ENCODE measurements at places on chromosomes 6 and 20.

GRCh38 chr6:132365281-132365907 lies 35.9 kb downstream of the MOXD1 start:
- no peak for DNase-seq

GRCh38 chr6:22828179-22829062 lies 259.1 kb downstream of the HDGFL1 start:
- DNase-seq, result no peak

DNA sequence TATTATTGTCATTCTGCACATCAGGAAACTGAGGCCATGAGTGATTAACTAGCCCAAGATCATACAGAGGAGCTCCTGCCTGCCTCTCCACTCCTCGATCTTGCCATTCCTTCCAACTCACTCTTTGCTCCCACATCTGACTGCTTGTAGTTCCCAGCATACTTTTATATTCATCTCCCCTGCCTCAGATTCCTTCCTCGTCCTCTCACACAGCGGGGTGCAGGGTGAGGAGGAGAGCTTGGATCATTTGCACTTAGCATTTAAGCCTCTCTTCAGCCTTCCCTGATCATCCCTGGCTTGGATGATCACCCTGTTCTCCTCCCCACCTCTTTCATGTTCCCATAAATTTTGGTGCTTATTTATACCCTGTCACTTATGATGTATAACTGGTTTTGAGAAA lies 515.1 kb upstream of the SOX4 start:
- DNase-seq, result no peak

DNA sequence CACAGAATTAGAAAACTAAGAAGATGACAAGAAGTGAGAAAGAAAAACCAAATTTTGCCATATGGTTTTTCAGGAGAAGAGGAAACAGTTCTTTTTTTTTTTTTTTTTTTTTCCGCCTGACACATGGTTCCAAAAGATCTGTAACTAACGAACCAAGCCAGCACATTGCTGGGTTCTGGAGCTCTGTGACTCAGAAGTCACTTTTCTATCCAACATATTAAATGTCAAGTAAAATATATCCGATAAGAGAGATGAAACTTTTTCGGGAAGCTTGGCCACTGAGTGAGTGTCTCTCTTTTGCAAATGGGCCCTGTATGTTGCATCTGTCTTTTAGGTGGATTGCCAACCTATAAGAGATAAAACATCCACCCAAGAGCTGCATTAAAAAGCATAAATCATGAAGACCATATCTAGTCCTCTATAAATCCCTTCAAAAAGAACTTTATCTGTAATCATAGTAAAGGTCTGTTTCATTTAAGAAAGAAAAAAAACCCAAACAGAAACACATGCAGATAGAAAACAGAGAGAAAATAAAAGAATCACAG lies 4.6 kb downstream of the METTL24 start:
- DNase-seq, result no peak

DNA sequence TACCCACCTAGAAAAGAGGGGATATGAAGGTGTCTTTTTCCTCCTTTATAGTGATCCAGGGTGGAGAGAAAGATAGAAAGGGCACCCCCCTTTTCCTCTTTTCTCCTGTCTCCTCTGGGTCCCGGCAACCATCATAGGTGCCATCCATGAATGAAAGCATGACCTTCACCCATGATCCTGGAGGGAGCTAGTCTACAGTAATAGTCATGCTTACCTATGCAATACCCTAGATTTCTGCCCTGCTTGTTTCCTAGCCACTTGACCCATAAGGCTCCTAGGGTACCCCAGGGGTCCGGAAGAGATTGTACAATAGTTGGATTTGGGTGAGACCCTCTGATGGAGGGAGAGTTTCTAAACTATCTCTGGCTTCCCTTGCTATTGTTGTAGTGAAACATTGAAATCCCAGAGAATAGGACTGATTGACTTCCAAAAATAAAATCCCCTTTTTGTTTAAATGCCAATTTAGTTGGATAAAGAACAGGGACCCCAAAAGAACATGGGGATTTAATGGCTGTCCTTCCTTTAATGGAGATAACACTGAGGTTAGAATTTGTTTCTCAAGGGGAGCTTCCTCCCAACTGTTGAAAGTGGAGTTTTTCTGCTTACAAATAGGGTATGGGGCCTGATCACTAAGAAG lies 366.8 kb upstream of the KHDRBS2 start:
- no peak for DNase-seq

- DNase-seq, result no peak
These were observed 93.4 kb upstream of the PTPRT start for GRCh38 chr20:43283126-43283525.

- no peak for DNase-seq
These were observed 241.0 kb downstream of the MYLK4 start for GRCh38 chr6:2509711-2510110.

DNA sequence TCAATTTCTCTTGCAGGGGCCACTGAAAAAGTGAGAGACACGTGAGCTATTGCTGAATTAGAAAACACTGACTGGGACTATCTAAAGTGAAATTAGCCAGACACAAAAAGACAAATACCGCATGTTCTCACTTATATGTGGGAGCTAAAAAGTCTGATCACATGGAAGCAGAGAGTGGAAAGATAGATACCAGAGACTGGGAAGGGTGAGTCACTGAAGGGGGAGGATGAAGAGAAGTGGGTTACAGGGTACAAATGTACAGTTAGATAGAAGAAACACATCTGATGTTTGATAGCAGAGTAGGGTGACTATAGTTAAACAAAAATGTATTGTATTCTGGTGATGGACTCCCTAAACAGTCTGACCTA lies 13.4 kb downstream of the CST3 start:
- DNase-seq, result no peak

DNA sequence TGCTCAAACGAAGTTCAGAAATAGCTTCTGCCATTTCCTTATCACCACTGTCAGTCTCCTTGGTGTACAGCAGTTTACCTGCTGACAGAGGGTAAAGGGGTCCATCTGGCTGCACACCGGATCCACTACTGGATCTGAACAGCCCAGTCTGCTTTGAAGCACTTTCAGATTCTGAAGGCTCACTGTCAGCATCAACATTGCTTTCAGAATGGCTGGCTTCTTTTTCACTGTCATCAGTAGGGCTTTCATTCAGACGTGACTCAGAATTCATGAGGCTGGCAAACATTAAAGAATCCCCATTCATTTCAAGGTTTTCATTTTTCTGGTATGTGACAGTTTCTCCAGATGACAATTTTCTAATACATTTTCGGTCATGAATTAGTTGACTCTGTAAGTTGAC lies 21.0 kb upstream of the PNISR start:
- no peak for DNase-seq

DNA sequence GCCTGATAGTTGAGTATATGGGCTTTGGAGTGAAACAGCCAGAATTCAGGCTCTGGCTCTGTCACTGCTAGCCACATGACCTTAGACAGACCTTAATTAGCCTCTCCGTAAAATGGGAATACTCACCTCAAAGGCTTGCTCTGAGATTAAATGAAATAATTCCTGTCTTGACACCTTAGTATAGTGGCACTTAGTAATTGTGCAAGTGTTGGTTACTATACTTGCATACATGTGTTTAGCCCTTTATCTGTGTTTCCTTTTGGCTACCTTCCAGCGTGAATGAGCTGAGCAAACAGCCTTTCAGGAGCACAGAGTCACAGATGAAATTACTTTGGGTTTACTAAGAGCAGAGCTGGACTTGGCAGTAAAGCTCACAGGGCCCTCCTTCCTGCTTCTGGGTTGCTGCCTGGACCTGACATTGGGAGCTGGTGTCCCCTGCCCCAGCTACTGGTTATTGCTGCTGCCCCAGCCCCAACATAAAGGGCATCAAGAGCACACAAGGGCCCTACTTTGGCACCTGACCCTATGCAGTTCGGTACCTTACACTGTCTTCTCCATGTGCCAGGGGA lies 32.8 kb downstream of the CD164 start:
- DNase-seq, result no peak

DNA sequence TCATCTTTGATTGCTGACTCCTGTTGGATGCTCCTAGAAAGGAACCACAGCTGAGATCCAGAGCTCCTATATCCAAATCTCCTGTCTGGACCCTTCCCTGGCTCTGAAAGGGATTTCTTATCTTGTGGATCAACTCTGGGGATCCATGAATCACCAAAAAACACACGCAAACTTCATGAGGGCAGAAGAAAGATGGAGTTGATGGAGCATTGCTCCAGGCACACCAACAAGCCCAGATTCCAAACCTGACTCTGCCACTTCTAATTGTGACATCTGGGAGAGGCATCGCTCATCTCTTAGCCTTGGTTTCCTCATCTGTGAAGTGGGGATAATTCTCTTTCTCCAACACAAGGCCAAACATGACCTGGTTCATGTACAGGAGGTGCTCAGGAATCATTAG lies 6.7 kb downstream of the KCNS1 start:
- DNase-seq, result no peak

GRCh38 chr20:59495166-59495565 lies 109.2 kb upstream of the PHACTR3 start:
- DNase-seq, result no peak

DNA sequence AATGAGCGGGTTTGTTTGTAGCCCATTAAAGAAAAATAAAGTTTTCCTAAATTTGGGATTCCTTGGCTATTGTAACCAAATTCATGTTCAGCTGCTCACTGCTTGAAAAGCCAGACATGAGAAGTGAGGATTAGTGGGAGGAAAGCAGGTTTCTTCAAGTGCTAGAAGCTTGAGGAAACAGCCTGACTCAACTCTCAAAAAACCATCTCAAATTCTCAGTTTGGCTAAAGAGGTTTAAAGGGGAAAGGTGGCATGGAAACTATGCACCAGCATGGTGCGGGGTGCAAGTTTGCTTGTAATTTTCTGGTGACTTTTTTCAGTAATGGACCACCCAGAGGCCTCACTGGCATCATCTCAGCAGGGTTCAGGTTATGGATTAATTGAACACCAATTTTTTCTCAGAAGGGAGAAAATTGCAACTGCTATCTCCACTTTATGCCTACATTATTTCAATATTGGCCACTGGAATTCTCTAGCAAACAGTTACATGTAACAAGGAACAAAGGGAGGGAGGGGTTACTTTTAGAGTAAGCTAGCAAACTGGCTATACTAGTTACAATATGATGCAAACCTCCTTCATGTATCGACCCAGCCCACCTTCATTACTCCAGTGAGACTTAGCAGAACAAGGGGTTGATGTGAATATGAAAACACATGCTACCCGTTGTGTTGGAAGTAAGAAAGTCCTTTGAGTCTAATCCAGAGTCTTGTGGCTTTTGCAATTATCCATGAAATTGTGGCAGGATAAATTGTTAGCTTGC lies 85.0 kb upstream of the IFNGR1 start:
- no peak for DNase-seq

DNA sequence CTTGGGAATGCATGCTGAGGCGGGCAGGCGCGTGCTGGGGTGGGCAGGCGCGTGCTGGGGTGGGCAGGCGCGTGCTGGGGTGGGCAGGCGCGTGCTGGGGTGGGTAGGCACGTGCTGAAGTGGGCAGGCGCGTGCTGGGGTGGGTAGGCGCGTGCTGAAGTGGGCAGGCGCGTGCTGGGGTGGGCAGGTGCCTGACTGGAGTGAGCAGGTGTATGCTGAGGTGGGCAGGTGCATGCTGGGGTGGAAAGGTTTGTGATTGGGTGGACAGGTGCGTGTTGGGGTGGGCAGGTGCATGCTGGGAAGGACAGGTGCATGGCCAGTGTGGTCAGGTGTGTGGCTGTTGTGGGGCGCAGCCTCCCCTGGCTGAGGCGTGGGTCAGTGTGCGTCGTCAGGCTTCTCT lies 404.1 kb downstream of the CDH4 start:
- no peak for DNase-seq

DNA sequence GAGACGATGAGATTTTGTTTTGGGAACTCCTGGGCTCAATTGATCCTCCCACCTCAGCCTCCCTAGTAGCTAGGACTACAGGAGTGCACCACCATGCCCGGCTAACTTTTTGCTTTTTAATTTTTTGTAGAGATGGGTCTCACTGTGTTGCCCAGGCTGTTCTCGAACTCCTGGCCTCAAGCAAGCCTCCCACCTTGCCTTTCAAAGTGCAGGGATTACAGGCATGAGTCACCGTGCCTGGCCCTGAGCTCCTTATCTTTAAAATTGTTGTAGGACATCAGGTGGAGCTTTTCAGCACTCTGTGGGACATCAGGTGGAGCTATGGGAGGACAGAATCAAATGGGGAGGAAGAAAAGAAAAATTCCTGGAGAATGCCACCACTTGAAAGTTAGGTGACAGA lies 12.7 kb downstream of the ACTR5 start:
- DNase-seq, result no peak

- DNase-seq, result no peak
These were observed 48.8 kb downstream of the MCUR1 start for GRCh38 chr6:13765570-13765969.

- DNase-seq, result no peak
These were observed 30.6 kb upstream of the ZBTB24 start for GRCh38 chr6:109513571-109514071.

- no peak for DNase-seq
These were observed 163.2 kb upstream of the TSHZ2 start for GRCh38 chr20:52809003-52809402.

- DNase-seq, result no peak
These were observed 422.7 kb downstream of the TFAP2B start for GRCh38 chr6:51241376-51241775.

- no peak for DNase-seq
These were observed 3.9 kb upstream of the TIAM2 start for GRCh38 chr6:154991207-154991606.

- no peak for DNase-seq
These were observed 49.8 kb downstream of the BCKDHB start for GRCh38 chr6:80156221-80156620.

GRCh38 chr20:19628570-19629134 lies 129.4 kb upstream of the RIN2 start:
- DNase-seq, result no peak

DNA sequence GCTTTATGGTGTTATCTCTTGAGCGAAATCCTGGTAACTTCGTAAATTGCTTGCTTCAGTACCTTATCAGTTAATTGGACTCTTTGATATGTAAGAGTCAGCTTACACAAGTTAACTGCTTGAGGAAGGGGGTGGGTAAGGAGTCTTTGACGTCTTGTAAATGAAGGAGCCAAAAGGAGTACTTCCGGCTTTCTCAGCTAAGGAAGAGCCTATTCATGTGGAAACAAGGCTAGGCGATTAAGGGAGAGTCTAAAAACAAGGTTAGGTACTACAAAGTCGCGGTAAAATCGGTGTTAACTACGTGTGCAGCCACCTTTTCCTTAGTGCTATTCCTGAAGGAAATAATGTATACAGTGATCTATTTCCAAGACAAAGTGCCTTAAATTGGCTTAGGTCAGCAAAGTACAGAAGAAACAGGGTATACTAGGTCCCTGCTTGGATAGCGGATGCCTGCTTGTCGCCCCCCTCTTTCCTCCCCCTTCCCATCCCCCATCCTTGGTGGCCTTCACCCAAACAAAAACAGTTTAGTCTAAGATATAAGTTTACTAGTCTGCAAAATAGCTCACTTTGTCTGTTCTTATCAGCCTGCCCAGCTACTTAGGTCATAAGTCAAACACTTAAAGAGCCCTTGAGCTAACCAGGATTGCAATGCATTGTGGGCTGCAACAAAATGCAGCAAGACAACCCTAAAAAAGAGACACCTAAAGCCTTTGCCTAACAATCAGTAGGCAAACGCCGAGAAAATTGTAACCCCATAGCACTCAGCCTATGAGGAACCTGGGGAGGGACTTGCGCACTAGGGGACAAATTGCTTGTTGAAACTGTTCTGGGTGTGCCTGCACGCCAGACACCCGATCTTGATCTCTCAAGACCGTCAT lies 147.3 kb downstream of the TRIM27 start:
- peak; percentile 33 for DNase-seq

- DNase-seq, result no peak
These were observed 18.3 kb upstream of the TRAM2 start for GRCh38 chr6:52595000-52595795.

GRCh38 chr6:166760288-166760687 lies 133.2 kb upstream of the RPS6KA2 start:
- DNase-seq, result peak; percentile 84

- no peak for DNase-seq
These were observed 229.2 kb upstream of the TAB2 start for GRCh38 chr6:149088361-149088760.

All from activated effector memory CD4-positive, alpha-beta T cell treated with anti-CD3 and anti-CD28 coated beads, Interleukin-2, amount 50 U/mL, for 16 hours (primary cell).